ENCODE measurements at places on chromosomes 12 and 14.
A peak's percentile ranks its signal among the peaks of the same experiment; 100 is the strongest.

DNA sequence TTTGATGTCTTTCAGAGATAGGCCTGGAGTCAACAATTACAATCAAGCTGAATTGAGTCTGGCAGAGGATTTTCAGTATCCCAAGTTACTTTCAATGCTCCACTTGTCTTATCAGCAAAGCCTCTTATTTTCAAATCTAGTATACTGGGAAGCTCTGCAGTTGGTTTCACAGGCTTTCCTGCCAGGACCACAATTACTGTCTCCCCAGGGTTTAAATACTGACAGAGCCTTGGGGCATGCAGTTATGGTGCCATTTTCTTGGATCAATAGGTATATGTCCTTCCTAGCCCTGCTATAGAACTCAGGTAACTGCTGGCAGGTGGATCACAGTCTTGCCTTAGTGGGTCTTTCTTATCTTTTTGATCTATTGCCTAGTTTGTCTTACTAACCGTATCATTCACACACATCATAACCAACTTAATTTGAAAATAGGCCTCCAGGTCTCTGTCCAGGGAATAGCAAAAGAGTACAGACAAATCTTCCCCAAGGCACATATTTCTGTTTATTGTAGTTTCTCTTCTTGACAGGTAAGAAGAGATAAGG is 22.4 kb upstream of the RNU6-8 start:
- no peak for DNase-seq

DNA sequence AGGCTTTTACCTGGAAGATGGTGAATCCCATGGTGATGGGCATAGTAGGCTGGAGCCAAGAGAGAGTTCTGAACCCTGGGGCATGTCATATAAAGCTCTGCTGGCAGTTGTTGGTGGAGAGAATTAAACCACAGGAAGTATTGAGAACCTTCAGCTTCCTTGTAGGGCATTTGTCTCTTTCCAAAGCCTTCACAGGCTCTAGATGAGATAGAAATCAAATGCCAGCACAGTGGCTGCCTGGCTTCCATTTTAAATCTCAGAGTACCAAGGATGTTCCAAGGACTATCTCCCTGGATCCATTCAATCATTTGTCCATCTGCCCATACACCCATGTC is 369.6 kb downstream of the DPF3 start:
- DNase-seq: no peak

- DNase-seq: no peak
Measured at GRCh38 chr12:107031061-107031460, 44.1 kb upstream of the MTERF2 start.

DNA sequence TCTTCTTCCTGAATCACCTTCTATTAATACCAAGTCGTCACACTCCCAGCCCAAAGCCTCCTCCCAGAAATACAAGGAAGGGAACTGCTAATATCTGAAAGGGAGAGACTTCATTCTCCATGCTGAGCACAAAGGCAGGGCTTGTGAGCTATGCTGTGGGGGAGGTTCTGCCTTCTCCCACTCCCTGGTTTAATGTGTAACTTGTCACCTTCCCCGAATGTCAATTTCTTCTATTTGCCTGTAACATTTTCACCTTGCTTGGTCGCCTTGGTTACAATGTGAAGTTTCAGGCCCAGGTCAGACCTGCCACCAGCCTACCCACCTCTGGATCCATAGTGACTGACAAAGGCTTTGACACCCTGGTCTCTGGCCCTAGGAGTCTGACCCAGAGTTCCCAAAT is 82.0 kb upstream of the ESRRB start:
- no peak for DNase-seq

DNA sequence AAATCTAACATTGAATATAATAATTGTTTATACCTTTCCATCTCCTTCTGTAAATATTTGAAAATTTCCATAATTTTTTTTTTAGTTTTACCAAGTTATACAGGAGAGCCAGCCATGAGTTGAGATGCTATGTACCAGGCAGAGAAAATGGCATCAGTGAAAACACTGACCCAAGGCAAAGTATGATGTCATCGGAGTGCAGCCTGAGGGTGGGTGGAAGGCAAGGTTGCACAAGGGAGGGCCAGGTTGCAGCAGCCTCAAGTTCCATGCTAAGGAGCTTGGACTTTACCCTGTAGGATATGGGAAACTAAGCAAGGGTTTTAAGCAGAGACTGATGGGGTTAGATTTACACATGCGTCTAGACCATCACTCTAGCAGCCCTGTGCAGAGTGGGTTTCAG is 441.1 kb downstream of the BCAT1 start:
- no peak for DNase-seq

DNA sequence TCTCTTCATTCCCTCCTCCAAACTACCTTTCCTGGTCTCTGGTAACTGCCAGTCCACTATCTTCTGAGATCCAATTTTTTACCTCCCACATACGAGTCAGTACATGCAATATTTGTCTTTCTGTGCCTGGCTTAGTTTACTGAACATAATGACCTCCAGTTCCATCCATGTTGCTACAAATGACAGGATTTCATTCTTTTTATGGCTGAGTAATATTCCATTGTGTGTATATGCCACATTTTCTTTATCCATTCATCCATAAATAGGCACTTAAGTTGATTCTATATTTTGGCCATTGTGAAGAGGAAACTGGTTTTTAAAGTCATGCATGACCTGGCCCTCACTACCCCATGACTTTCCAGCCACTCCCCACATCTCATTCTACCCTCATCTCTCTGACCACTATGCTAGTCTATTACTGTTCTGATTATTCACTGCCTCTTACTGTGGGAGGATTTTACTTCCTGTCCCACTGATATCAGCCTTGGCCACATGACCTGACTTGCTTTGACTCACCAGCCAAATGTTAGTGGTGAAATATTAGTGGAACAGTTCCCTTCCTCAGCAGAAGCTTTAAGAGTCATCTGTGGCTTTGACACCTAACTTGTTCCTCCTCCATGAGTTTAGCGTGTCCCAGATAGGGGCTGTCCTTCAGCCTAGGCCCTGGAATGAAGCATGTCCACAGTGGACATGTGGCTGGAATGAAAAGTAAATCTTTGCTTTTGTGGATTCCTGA is 52.2 kb downstream of the GOLGA5 start:
- DNase-seq: no peak

GRCh38 chr12:84698576-84699333 is 213.8 kb downstream of the SLC6A15 start:
- no peak for DNase-seq

GRCh38 chr12:110920324-110920910 is at the start of gene MYL2:
Gene MYL2, minus strand, starts transcription at chr12:110920579. Its CDS starts 50 bp downstream, at chr12:110920529.
- no peak for DNase-seq

GRCh38 chr12:46933947-46934346 is 108.2 kb upstream of the SLC38A4 start:
- no peak for DNase-seq

DNA sequence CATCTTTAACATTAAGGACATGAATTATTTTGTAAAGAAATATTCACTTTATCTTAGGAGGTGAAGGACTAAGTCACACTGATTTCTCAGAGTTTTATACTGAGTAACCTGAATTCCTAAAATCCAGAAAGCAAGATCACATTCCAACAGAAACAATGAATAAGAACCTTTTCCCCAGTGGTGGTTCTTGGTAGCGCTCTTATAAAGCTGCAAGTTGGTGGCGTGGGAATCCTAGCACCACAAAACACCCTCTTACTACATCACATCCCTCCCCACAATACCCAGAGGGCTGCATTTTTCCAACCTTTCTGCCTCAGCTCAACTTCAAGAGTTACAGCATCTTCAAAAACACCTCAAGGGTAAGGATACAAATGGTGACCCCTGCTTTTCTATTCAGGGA is 44.0 kb upstream of the SMUG1 start:
- no peak for DNase-seq

DNA sequence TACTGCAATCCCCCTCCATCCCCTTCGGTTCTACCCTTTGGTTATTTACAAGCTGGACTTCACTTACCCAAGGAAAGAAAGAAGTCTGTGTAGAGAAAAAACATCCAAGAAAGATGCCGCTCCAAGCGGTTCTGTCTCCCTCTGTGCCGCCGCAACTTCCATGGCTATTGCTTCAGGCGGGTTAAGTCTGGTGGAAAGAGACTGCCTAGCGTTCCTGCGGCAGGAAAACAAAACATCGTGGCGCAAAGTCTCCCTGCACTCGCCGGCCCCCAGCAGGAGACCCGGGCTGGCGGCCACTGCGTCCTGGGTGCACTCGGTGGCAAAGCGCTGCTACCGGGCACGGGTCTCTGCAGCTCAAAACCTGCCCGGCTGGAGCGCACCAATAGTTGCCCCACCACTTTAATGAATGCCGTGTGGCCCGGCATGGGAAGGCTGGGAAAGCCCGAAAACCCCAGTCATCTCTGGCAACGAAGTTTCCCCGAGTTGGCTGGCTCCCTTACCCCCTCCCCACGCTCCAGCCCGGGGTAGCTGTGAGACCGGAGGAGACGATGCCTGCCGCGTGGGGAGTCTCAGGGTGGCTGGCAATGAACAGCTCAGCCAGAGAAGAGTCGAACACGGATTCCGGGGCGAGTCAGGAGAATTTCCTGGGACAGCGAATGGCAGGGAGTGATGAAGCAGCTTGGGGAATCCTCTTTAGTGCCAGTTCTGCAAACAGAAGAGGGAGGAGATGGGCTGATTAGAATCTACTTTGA is 3.5 kb upstream of the KCNK10 start:
- no peak for DNase-seq

- DNase-seq: no peak
Measured at GRCh38 chr12:45803111-45803510, 73.6 kb downstream of the ARID2 start.

- peak; percentile 58 for DNase-seq
Measured at GRCh38 chr12:109706747-109707469, 6.7 kb upstream of the FAM222A start.

GRCh38 chr14:90368946-90369721 is 27.7 kb upstream of the CALM1 start:
- peak; percentile 13 for DNase-seq

DNA sequence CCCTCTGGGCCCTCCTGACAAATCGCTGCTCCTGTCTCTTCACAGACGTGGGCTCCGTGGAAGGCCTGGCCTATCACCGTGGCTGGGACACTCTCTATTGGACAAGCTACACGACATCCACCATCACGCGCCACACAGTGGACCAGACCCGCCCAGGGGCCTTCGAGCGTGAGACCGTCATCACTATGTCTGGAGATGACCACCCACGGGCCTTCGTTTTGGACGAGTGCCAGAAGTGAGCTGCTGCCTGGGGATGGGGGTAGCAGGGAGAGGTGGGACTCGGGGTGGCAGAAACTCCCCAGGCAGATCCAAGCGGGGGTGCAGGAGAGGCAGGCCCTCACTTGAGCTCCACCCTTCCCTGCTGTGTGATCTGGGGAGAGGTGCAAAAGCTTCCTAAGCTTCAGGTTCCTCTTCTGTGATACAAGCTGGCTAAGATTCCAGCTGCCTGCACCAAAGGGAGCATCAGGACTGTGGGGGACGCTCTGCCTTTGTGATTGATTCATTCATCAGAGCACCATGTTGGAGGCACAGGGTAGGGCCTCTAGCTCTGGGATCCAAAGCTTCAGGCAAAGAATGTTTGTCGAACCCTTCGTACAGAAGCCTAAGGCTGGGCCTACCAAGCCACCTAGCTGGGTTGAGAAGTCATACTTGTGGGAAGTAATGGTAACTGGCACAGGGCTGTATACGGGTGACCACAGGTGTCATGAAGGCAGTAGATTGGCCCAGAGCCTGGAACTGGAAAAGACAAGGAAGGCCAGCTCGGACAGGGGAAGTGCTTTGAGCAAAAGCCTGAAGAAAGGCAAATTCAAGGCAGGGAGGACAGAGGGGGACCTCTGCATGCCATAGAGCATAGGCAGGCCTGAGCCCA is 29.1 kb upstream of the NXPH4 start:
- DNase-seq: no peak

DNA sequence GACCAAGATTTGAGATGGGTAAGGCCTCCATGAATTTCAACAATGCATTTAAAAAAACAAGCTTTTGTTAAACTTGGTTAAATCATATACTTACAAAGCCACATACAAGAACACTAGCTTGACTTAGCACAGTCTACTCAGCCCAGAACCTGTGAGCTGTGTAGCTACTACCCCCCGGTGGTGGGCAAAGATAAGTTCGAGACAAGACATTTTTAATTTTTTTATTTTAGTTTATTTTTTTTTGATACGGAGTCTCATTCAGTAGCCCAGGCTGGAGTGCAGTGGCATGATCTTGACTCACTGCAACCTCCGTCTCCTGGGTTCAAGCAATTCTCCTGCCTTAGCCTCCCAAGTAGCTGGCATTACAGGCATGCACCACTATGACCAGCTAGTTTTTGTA is 3.7 kb upstream of the NECAP1 start:
- DNase-seq: no peak

- DNase-seq: no peak
Measured at GRCh38 chr12:55685671-55686070, 22.0 kb downstream of the ITGA7 start.

- no peak for DNase-seq
Measured at GRCh38 chr14:83798421-83798820, 1731.5 kb upstream of the FLRT2 start.

DNA sequence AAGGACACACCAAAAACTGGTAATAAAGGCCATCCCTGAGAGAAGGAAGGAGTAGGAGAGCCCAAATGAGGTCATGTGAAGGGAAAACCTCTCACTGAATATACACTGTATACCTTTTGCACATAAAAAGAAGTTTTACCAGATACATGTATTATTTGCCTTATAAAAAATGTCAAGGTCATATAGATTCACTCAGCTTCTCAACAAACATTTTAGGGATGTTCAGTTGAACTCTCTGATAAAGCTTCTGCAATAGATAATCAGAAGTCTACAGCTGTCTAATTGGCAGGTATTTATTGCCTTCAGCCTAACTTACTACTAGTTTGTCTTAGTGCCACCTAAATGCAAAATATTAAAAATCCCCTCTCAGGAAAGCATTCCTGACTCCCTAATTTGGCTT is 8.7 kb downstream of the SLC11A2 start:
- no peak for DNase-seq

- no peak for DNase-seq
Measured at GRCh38 chr12:111100003-111100402, 179.6 kb upstream of the MYL2 start.

DNA sequence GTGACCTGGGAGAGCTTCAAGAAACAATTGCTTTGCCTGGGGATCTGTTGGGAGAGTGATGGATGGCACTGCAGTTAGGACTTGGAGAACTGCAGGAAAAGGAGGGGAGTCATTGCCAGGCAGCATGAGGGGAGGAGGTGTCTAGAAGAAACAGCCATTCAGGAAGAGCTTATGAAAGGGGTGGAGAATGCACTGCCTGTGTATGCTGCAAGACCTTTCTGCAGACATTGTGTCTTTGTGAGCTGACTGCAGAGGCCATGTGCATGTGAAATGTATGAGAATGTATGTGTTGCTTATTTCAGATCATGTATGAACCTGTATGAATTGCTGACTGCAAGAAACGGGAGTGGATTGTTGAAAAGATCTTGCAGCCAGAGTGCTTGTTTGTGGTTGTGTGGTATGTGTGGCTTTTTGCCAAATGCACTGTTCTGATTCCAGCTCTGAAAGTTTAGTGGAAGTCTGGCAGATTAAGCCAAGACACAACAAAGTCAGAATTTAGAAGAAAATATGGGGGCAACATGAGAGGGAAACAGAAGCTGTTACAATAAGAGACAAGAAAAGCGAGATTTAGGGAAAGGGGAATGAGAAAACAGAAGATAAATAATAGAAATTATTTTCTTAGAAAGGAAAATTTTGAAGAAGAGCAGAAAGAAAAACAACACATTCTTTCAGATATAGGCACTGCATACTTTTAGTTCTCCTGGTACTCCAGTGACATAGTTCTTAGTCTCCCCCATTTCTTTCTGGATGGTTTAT is 9.8 kb upstream of the RIMKLB start:
- DNase-seq: no peak
